ENCODE measurements at places on chromosomes 7 and 10.

GRCh38 chr7:132739271-132739955 lies 163.1 kb upstream of the PLXNA4 start:
- no peak for DNase-seq

GRCh38 chr7:94414481-94414880 lies 19.8 kb downstream of the COL1A2 start:
- no peak for DNase-seq

DNA sequence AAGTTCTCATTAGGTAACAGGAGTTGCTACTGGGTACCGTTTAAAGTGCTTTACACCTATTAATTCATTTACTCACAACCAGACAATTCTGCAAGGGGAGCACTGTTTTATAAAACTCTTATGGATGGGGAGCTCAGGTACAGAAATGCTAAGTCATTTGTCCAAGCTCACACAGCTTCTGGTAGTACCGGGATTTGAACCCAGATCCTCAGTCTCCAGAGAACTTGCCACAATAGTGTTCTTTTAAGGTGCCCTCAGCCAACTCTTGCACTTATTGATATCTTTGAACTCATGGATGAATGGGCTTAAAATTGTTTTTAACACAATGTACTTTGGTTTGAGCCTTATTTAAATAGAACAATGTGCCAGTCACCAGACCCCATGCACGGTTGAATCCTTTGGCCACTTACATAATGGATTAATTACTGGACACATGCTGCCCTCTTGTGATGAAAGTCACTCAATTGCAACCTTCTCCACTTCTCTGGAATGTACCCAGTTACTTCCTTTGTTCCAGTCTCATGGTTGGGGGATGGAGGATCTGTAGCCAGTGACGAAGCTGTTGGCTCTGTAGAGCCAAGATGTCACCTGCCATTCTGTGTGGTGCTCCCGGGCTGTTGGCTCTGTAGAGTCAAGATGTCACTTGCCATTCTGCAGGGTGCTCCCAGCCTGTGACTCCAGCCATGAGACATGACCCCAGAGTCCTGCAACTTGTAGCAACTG lies 65.6 kb downstream of the NOD1 start:
- DNase-seq, result peak; percentile 23

DNA sequence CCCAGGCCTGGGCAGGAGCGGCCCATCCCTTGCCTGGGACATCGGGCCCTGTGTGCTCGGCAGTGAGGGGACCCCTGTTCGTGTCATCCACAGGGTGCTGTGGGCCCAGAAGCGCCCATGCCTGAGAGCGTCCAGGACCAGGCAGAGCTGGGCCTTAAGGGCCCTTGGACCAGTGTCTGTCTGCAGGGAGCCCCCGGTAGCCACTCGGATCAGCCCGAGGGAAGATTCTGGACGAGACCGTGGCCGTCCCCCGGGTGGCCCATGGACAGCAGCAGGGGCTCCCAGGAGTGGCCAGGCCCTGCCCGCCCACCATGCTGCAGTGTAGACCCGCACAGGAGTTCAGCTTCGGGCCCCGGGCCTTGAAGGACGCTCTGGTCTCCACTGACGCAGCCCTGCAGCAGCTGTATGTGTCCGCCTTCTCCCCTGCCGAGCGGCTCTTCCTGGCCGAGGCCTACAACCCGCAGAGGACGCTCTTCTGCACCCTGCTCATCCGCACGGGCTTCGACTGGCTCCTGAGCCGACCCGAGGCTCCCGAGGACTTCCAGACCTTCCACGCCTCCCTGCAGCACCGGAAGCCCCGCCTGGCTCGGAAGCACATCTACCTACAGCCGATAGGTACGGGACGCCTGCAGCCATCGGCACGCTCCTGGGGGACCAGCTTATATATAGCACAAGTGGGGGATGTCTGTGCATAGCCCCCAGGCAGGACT lies 12.3 kb downstream of the AMZ1 start:
- DNase-seq, result no peak

DNA sequence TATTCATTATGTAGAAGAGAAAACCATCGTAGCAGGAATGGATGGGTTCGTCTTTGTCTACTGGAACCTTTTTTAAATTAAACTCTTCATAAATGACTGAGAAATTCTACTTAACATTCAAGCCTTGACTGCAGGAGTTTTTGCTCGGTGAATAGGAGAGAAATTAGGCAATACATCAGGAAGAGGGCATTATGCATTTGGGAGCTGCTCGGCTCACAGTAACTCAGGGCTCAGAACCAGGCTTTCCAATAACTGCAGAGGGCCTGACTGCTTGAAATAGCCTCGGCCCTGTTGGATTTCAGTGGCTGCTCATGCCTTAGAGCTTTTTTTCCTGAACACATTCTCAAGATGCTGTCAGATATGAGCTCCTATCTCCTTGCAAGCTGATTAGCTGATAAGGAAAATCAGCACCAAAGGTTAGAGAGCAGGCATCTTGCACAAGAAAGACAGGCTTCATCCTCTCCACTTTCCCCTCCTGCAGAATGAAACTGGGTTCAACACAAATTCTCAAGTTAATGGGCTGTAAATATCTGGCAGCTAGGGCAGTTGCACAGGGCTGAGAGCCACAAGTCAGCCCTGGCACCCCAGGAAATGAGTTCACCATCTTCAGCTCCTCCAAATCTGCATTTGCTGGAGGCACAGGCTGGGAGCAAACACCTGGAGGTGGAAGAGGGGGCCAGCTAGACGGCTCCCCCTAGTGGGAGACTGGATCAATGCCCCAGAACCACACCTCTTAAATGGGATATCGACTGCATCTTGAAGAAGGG lies 24.3 kb downstream of the TECTB start:
- DNase-seq, result no peak

GRCh38 chr10:3484306-3485056 lies 300.5 kb downstream of the KLF6 start:
- DNase-seq, result no peak

- DNase-seq, result no peak
Observed at GRCh38 chr7:55588976-55589604, 16.8 kb upstream of the VOPP1 start.

GRCh38 chr7:123557016-123557397 lies 611 bp downstream of the NDUFA5 start:
- no peak for DNase-seq
